ENCODE measurements at places on chromosomes 7 and 10. TPM values are rescaled to one million over a fixed set of nuclear protein-coding genes. Genes with fewer than 3 reads are reported as not detected.

PTPRZ1 gene
- total RNA-seq = 2.1 TPM

RTKN2 gene
- total RNA-seq = 2.3 TPM

NRCAM gene
- total RNA-seq = 4.1 TPM

ENTPD1 gene
- 70.7 TPM for total RNA-seq

HECW1 gene
- 0.52 TPM for total RNA-seq

KCNIP2 gene
- total RNA-seq = 8.6 TPM

EIF4H gene
- total RNA-seq = 179 TPM

- peak overlapping the region; percentile 79 for H3K27ac ChIP-seq
- no peak overlapping the region for H3K4me3 ChIP-seq
- DNase-seq = peak; percentile 28
- no peaks in the 10 kb centered on the region for H3K36me3 ChIP-seq
- H3K4me1 ChIP-seq = peaks cover 20% of the 10 kb centered on the region
Observed at GRCh38 chr10:11797847-11798633, 25.1 kb upstream of the PROSER2 start.

- H3K4me1 ChIP-seq = no peaks in the 10 kb centered on the region
- no peaks in the 10 kb centered on the region for H3K36me3 ChIP-seq
- DNase-seq = no peak
Observed at GRCh38 chr10:28761084-28761846, 83.9 kb downstream of the BAMBI start.

GRCh38 chr10:132110111-132110521, 44.4 kb downstream of the JAKMIP3 start:
- DNase-seq = peak; percentile 64
- no peak overlapping the region for H3K4me3 ChIP-seq
- H3K4me1 ChIP-seq = no peaks in the 10 kb centered on the region
- no peak overlapping the region for H3K27ac ChIP-seq
- H3K27me3 ChIP-seq = no peaks in the 10 kb centered on the region
- no peaks in the 10 kb centered on the region for H3K36me3 ChIP-seq

GRCh38 chr7:115009736-115010440, 88.0 kb downstream of the MDFIC start:
- H3K4me3 ChIP-seq = no peak overlapping the region
- no peak for DNase-seq
- H3K36me3 ChIP-seq = peaks cover 19% of the 10 kb centered on the region
- H3K27ac ChIP-seq = peak overlapping the region; percentile 63

DNA sequence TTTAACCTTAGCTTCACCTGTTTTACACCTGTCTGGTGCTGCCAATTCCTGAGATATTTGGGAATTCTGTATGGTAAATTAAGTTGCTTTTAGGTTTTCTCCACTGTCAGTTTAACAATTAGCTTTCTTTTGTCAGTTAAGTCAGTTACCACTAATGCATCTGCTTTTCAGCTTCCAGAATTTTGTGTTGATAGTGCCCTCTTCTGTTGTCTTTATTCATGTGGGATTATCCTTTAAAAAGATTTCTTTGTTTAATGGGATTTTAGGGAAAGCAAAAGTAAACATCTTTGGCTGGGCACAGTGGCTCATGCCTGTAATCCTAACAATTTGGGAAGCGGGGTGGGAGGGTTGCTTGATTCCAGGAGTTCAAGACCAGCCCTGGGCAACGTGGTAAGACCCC, 8.1 kb downstream of the TFAM start:
- H3K4me3 ChIP-seq = no peak overlapping the region
- no peaks in the 10 kb centered on the region for H3K27me3 ChIP-seq
- DNase-seq = no peak
- H3K4me1 ChIP-seq = peaks cover 34% of the 10 kb centered on the region

GRCh38 chr10:126749015-126749655, 78.6 kb upstream of the C10orf90 start:
- no peak overlapping the region for H3K27ac ChIP-seq
- no peak overlapping the region for H3K4me3 ChIP-seq
- H3K4me1 ChIP-seq = no peaks in the 10 kb centered on the region
- no peaks in the 10 kb centered on the region for H3K36me3 ChIP-seq
- H3K27me3 ChIP-seq = no peaks in the 10 kb centered on the region

DNA sequence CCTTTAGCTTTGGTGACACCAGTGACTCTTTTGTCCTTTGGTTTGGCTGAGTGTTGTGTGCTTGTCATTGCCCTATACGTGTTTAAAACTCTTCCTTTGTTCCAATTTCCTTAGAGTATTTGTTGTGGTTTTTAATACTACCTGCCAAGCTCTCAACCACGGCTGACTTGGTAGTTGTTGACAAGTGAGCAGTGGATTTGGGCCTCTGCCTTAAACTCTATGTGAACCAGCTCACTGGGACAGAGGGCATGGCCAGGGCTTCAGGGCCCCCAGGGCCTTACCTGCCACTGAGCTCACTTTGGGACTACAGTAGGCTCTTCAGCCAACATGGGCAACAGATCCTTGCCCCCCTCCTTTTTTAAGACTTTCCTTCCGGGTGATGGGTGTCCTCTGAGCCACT, 9.6 kb upstream of the DMBT1 start:
- H3K4me3 ChIP-seq = no peak overlapping the region
- no peaks in the 10 kb centered on the region for H3K27me3 ChIP-seq
- no peak for DNase-seq
- no peaks in the 10 kb centered on the region for H3K36me3 ChIP-seq
- no peaks in the 10 kb centered on the region for H3K4me1 ChIP-seq
- H3K27ac ChIP-seq = no peak overlapping the region

GRCh38 chr10:96765406-96766240, 45.3 kb upstream of the PIK3AP1 start:
- H3K27me3 ChIP-seq = no peaks in the 10 kb centered on the region
- no peak overlapping the region for H3K27ac ChIP-seq
- H3K36me3 ChIP-seq = no peaks in the 10 kb centered on the region
- no peak overlapping the region for H3K4me3 ChIP-seq
- peak; percentile 91 for DNase-seq
- peaks cover 7% of the 10 kb centered on the region for H3K4me1 ChIP-seq

DNA sequence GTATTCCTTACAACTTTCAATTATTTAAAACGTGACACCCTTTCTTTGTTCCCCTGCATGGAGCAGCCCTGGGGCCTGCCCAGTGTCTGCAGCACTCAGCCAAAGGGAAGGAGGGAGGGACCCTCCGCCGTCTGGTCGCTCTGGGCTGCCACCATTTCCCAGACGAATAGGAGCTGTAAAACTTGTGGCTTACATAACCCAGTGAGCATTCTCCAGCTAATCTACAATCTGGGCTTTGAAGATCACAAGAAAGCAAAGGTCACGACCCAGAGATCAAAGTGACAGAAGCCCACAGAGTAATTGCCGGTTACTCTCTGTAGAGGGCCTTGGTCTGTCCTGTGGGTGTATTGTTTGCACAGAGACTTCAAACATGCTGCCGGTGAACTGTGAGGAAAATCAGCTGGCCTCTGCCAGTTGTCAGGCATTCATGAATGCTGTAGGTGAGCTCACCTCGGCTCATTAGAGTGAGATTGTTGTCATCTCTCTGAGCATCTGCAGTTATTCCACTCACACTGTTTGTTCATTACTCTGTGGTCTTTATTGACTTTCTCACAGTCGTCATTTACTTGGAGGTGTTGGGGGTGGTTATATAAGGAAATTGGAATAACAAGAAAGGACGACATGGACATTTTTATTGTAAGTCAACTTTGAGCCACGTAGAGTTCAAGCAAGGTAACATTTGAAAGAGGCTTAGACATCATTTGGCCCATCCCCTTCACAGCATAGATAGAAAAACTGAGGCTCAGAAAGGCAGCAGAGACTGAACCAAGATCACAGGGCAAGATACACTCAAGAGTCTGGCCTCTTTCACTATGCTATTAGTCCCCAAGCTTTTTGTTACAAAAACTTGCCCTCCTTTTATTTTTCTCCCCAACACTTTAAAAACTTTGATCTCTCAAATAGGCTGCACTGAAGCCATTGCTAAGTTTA, 619.8 kb downstream of the LRMDA start:
- H3K4me3 ChIP-seq = no peak overlapping the region
- no peak overlapping the region for H3K27ac ChIP-seq
- no peaks in the 10 kb centered on the region for H3K4me1 ChIP-seq
- no peaks in the 10 kb centered on the region for H3K36me3 ChIP-seq
- H3K27me3 ChIP-seq = no peaks in the 10 kb centered on the region

DNA sequence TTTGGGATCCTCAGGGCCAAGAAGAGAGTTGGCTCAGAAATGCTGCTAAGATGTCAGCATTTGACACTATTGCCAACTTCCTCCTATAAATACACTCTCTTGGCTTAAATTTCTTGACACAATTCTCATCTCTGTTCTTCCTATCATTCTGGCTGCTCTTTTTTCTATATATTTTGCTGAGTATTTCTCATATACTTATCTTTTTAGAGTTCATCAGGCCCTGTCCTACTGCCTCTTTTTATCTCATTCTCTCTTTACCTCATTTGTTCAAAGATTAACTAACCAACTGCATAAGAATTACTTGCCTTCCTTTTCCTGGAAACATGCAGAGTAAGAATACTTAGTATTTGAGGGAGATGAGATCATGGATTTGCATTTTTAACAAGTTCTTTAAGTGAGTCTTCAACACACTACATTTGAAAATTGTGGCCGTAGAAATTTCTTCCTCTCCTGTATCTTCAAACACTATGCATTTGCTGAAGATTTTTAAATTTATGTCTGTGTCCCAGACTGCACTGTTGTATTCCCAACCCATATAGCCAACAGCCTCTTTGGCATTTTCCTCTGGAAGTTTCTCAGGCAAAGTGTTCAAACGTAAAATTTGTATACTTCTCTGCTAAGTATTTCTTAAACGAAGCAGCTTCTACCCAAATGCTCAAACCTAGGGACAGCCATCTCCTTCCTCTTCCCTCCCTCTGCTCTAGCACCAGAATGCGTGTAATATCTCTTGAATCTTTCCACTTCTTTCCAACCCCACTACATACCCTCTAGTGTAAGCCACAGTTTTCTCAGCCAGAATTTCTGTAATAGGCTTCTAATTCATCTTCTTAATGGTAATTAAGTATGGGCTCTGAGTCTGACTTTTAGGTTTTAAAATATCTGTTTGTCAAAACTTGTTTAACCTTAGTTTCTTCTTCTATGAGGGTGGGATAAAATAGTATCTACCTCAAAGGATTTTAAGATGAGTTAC, 35.5 kb downstream of the ARL4A start:
- H3K4me1 ChIP-seq = no peaks in the 10 kb centered on the region
- H3K27me3 ChIP-seq = no peaks in the 10 kb centered on the region
- no peak overlapping the region for H3K27ac ChIP-seq
- DNase-seq = no peak
- no peak overlapping the region for H3K4me3 ChIP-seq

DNA sequence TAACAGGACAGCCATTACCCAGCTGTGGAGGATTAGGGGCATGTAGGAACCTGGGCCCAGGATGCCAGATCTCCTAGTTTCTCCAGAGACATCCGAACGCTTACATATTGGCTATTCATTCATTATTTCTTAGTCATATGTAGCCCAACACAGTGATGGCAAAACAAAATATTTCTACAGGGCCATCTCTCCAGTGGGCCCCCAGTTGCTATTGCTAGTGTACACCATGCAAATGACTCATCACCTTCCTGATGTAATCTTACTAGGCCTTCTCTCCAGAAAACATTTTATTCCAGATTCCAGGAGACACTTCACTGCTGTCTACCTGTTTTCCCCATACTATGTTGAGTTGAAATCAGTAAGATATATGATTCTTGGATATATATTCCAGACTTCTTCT, 201.7 kb downstream of the PLXDC2 start:
- H3K27ac ChIP-seq = no peak overlapping the region
- H3K4me1 ChIP-seq = no peaks in the 10 kb centered on the region
- no peaks in the 10 kb centered on the region for H3K27me3 ChIP-seq

GRCh38 chr7:17313194-17313593, 14.7 kb downstream of the AHR start:
- peaks cover 43% of the 10 kb centered on the region for H3K4me1 ChIP-seq
- no peak for DNase-seq
- peak overlapping the region; percentile 71 for H3K27ac ChIP-seq
- H3K4me3 ChIP-seq = no peak overlapping the region
- H3K27me3 ChIP-seq = no peaks in the 10 kb centered on the region

DNA sequence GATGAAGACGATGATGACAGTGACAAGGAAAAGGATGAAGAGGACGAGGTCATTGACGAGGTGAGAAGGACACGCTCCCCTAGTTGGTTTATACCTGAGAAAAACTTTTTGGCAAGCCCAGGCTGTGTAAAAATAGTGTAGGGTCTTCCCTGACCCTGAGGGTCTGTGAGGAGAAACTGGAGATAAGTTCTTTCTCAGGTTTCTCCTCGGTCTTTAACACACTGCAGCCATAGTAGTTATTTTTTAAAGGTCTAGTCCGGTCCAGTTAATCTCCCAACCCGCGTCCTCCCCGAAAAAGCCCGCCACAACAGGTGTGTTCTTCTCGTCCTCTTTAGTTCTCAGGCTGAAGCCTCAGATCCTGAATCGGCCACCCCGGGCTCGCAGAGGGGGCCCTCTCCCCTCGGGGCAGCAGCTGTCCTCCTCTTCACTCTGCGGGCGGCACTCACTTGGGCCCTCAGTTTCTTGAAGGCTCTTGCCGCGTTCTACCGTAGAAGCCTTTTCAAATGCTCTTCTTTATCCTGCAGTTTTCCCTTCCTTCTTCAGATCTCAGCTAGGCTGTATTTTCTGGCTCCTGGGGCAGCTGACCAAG, 411 bp downstream of the BCCIP start:
- no peaks in the 10 kb centered on the region for H3K27me3 ChIP-seq
- peaks cover 32% of the 10 kb centered on the region for H3K4me1 ChIP-seq
- peaks cover 14% of the 10 kb centered on the region for H3K36me3 ChIP-seq
- peak overlapping the region; percentile 87 for H3K4me3 ChIP-seq
- H3K27ac ChIP-seq = peak overlapping the region; percentile 96
- peak; percentile 84 for DNase-seq

- H3K27me3 ChIP-seq = no peaks in the 10 kb centered on the region
- peak; percentile 18 for DNase-seq
- no peak overlapping the region for H3K4me3 ChIP-seq
- no peaks in the 10 kb centered on the region for H3K4me1 ChIP-seq
- H3K27ac ChIP-seq = no peak overlapping the region
- H3K36me3 ChIP-seq = no peaks in the 10 kb centered on the region
Observed at GRCh38 chr7:81280531-81280930, 361.7 kb upstream of the SEMA3C start.

DNA sequence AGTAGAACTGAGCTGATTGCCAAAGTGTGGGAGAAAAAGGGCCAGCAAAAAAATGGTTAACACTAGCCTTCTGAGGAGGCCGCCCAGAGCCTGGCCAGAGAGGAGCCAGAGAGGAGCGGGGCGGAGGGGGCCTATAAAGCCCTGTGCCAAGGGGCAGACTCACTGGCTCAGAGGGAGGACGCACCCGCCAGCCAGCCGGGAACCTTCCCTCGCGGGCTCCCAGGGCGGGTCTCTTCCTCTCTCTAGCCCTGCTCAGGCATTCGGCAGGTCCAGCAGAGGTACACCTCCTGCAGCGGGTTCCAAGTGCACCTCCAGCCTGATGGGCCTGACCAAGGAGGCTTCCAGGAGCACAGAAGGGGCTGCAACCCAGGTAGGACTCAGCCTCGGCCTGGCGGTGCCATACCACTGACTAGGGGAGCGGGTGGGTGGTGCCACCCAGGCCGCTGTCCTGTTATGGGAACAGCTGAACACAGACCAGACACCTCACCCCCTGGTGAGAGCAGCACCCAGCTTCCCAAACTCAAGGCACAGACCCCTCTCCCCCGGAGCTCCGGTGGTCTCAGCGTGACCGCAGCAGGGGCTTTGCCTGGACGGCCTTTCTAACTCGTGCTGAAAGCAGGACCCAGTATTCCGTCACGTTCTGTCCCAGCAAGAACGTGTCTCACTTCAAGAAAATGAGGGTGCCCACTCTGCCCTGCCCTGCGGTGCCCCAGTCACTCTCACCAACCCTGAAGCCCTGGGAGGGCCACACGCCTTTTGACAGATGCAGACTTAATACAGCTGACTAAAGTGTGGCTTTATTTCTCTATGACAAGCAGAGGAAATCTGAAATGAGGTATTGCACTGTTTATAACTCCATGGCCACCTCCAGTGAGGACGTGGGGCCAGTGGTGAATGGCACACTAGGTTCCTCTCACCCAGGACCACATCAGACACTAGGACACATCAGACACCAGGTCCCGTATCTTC, at the start of gene GPER1:
GPER1 (plus strand) TSS at position 162 of the 969 bp plus-strand sequence. CDS start 3,616 bp downstream, outside the sequence.
- DNase-seq = no peak
- H3K27me3 ChIP-seq = no peaks in the 10 kb centered on the region
- H3K4me3 ChIP-seq = peak within 1 kb of the TSS; percentile 1
